Neural crest cell (in vitro differentiated cells): ENCODE measurements at places on chromosomes 6 and 20. TPM values are rescaled to one million over a fixed set of nuclear protein-coding genes. Genes with fewer than 3 reads are reported as not detected.
A peak's percentile ranks its signal among the peaks of the same experiment; 100 is the strongest.

UBR2 gene
- total RNA-seq, result 22.3 and 22.4 TPM in 2 replicates

LAMA2 gene
- total RNA-seq, result 0.47 and 1.1 TPM in 2 replicates

PKIB gene
- 86.4 and 88.8 TPM in 2 replicates for total RNA-seq

PTGIS gene
- 7.1 and 9.8 TPM in 2 replicates for total RNA-seq

ADGRB3 gene
- total RNA-seq, result 5.0 and 5.1 TPM in 2 replicates

ERVFRD-1 gene
- total RNA-seq, result not detected in 2 replicates

MLN gene
- not detected in 2 replicates for total RNA-seq

KHDC1 gene
- total RNA-seq, result 12.6 and 12.9 TPM in 2 replicates

RBBP8NL gene
- total RNA-seq, result not detected in 2 replicates

MOG gene
- total RNA-seq, result not detected in 2 replicates

GRCh38 chr6:127404594-127405178, 54.5 kb downstream of the KIAA0408 start:
- no peak for DNase-seq

- DNase-seq, result no peak
Observed at GRCh38 chr6:146709036-146709622, 110.4 kb downstream of the ADGB start.

- DNase-seq, result no peak
Observed at GRCh38 chr6:33719326-33719987, 8.0 kb upstream of the UQCC2 start.

DNA sequence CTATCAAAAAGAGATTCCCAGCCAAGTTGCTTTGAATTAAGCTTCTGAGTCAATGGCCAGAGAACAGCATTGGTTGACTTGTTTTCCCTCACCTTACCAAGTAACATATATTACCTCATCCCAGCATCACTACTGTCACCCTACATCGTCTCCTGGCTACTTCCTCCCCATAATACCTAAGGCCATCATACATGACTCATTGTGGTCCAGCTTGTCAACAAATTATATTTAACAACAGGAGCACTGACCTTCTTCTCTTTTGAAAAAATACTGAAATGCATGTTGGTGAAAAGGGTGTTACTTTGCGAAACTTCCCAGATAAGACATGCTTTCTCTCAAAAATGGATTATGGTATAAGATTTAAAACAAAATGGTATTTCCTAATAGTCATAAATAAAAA, 106.9 kb downstream of the TBX18 start:
- DNase-seq, result no peak

DNA sequence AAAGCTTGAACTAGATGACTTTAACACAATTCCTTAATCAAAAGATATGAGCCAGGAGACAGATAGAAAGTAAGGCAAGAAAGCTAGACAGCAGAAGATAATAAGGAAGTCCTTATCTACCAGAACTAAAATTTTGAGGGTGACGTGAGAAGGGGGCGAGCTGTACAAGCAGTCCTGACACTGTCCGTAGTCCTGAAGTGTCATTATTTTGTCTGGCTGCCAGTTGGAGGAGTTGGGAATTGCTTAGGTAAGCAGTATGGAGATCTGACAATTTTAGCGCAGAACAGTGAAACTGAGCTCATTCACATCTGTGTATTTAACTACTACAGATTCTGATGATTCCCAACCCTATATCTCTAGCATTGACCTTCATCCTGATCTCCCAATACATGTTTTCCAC, 25.8 kb upstream of the CEP85L start:
- no peak for DNase-seq

DNA sequence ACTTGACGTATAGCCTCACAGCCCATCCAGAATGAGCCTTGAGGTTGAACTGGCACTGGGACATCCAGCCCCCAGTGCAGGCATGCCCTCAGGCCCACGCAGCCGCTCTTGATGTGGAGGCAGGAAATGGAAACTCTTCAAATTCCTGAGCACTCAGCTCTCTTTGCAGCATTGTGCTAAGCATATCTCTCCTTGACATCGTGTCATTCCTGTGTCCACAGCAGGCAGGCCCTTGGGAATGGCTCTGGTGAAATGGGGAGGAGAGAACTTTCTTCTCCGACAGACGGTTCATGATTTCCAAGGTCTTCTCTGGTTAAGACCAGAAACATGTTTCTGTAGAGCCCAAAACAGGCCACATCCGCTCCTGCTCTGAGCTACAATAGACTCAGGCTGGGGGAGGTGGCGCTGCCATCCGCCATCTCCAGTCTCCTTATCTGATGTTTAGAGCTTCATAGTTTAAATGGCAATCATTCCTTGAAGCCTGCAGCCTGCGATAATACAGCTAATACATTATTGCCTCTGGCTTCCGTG, 248.8 kb downstream of the CDH4 start:
- no peak for DNase-seq

- no peak for DNase-seq
Observed at GRCh38 chr6:44237021-44237812, 9.7 kb upstream of the HSP90AB1 start.

- DNase-seq, result no peak
Observed at GRCh38 chr6:148138573-148138972, 204.1 kb upstream of the SASH1 start.

DNA sequence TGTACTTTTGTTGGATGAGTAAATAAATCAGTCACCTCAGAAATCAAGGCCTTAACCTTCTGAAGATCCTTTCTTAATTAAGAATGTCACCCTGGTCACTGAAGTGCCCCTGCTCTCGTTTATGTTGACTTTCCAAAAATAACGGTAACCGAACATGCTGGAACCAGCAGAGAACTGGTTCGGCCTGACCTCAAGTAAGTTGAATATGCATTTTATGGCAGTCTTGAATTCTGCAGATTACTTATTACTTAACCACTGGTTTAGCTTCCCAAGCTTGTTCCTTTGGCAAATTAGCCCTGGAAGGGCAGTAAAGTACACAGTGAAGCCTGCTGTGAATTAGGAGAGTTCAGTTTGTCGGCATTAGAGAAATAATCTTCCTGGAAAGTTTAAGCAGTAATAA, 12.2 kb downstream of the MAPRE1 start:
- DNase-seq, result no peak

DNA sequence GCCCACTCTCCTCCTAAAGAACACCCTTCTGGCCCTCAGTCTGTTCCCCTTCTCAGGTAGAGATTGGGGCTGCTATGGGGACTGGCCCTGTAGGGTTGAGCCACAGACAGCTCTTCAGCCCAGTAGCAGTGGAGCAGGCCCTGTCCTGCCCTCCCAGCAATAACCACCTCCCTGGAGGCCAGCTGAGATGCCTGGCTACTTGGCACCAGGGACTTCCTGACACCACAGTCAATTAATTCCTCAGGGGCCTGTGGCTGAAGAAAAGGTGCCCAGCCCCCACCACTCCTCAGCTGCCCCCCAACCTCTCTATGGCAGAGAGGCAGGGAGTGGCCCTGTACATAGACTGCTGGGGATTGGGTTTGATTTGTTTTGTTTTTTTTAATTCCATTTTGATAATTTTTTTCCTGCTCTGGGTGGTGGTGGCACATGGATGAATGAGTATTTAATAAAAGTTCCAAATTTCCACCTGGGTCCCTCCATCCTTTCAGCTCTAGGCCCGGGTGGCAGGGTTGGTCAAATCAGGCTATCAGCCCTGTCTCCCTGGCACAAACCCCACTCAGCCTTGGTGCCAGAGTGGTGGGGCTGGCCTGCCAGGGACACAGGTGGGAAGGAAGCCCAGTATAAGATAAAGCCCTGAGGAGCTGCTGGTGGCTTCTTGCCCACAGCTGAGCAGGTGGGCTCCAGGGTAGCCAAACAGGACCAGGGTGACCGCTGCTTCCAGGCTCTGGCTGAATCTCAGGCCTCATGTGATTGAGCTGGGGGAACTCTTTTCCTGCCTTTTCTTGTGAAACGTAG, 1.9 kb upstream of the DEF6 start:
- no peak for DNase-seq

DNA sequence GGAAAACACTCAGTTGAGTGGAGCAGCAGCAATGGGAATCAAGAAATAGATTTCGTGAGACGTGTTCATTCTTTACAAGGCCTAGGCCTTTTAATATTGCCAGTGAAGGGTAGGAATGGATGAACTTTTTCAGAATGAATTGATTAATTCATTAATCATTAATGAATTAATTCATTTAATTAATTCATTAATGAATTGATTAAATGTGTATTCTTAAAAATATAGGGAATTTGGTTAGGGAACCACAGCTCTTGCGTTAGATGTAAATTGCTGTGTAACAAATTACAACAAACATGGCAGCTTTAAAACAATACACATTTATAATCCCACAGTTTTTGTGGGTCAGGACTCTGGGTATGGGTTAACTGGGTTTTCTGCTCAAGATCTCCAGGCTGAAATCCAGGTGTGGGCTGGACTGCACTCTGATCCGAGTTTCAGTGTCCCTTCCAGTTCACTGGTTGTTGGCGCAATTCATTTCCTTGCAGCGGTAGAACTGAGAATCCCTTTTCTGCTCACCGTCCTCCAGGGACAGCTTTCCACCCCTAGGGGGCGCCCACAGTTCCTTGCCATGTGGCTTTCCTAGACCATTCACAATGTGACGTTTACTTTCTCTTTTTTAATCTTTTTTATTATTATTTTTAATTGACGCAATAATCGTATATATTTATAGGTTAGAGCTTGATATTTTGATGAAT, 32.8 kb upstream of the BCAS1 start:
- DNase-seq, result peak; percentile 78

DNA sequence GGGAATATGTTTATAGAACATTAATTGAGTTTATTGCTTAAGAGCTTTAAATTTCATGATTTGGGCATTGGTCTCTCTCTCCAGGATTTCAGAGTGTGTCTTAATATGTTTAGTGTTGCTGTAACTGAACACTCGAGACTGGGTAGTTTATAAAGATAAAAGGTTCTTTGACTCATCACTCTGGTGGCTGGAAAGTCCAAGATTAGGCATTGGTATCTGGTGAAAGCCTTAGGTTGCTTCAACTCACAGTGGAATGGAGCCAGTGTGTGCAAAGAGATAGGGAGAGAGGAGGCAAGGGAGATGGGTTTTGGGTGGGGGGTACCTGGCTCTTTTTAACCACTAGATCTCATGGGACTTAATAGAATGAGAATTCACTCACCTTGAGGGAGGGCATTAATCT, 35.6 kb upstream of the DTNBP1 start:
- no peak for DNase-seq

- no peak for DNase-seq
Observed at GRCh38 chr6:66489269-66489987, 782.4 kb upstream of the EYS start.

- no peak for DNase-seq
Observed at GRCh38 chr20:17856837-17857605, 111.6 kb downstream of the SNX5 start.

DNA sequence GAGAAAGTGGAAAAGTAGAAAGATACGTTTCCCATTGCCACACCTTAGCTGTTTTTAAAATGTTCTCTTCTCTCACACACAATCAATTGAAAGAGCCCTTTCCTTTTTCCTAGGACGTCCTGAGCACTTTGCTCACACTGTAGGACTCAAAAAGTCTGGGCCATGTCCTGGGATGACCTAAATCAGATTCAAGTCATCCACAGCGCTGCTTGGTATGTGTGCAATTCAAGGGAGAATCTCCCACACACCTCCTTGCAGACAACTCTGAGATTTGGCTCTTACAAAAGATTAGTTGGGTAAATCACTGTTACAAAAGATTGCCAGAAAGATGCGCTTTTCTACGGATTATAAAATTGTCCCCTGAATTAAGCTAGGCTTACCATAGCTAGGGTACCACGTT, 130.1 kb downstream of the RNASET2 start:
- no peak for DNase-seq

DNA sequence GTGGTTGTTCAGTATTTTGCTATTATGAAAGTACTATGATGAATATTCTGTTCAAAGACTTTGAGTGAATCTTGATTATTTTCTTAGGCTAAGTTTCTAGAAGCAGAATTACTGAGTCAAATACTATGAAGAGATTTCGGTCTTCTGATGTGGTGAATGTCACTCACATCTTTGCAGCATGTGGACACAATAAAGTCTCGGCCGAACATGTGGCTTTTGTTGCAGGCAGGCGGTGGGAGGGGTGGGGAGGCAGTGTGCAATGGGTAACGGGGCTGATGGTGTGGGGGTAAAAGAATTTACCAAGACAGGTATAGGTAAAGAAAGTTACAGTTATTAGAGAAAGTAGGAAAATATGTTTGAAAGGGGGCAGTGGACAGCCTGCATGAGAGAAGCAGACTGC, 156.4 kb upstream of the DTNBP1 start:
- DNase-seq, result no peak

GRCh38 chr6:57423468-57423867, 106.0 kb downstream of the PRIM2 start:
- DNase-seq, result no peak
